NCI-H1436 treated with DMSO at 0.1 percent for 48 hours (cell line): ENCODE measurements at places on chromosomes 2 and 18.

DNA sequence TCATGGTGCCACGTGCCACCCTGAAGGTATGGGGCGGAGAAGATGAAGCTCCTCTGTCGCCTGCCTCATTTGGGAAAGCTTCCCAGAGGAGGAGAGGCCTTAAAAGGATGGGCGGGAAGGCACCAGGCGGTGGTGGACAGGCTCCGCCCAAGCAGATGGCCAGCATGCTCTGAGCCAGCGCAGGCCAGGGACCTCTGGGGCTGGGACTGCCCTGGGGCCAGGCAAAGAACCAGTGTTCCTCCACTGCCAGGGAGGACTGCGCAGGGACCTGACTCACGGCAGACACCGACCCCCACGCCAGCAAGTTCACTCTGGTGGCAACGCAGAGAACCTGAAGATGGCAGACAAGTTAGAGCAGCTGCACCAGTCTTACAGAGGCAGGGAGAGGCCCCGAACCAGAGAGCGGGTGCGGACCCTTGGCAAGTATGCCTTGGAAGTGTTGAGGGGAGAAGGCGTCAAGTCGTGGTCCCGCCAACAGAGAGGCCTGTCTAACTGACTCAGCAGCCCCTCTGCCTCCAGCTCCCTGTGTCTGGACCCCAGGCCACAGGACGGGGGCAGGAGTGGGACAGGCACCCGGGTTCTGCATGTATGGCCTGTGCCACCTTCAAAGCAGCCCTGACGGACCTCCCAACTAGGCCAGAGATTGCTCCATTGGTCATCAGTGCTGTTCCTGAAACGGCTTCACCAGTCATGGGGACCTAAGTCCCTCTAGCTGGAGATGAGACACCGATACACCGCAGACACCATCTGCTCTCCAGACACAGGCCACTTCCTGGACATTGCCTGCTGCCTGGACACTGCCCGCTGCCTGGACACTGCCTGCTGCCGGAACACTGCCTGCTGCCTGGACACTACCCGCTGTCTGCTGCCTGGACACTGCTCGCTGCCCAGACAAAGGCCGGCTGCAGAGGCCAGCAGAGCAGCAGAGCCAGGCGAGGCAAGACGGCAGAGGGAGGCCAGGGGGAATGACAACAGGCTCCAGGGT lies 124.7 kb downstream of the HDAC4 start:
- DNase-seq = no peak

GRCh38 chr2:118689456-118689855 lies 158.0 kb downstream of the EN1 start:
- no peak for DNase-seq

- no peak for DNase-seq
Observed at GRCh38 chr2:50902365-50902764, 129.6 kb downstream of the NRXN1 start.

DNA sequence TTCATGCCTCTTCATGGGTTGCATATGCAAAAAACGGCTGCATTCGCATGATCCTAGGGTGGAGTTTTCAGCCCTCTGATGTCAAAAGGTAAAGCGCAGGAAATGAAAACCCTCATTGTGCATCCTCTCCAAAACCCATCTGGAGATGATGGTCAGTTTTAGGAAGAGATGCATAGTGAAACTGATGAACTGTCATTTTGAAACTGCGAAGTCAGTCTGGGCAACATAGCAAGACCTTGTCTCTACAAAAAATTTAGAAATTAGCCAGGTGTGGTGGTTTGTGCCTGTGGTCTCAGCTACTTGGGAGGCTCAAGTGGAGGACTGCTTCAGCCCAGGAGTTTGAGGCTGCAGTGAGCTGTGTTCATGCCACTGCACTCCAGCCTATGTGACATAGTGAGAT lies 2.5 kb upstream of the TTLL4 start:
- no peak for DNase-seq

DNA sequence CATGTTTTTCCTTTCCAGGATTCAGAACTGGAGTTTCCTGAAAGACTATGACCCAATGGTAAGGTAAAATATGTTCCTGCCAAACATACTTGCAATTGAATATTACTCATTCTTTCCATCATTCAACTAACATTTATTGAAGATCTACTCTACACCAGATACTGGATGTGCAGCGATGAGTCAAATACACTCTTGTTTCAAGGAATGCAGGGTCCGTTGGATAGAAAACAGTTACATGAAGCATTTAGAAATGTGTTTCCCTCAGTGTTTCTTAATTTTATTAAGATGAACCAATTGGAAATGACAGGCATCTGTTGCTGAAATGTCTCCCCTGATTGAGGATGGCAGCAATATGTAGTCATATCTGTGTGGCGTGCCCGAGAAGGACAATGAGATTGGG lies 14.8 kb upstream of the SLC66A3 start:
- no peak for DNase-seq

DNA sequence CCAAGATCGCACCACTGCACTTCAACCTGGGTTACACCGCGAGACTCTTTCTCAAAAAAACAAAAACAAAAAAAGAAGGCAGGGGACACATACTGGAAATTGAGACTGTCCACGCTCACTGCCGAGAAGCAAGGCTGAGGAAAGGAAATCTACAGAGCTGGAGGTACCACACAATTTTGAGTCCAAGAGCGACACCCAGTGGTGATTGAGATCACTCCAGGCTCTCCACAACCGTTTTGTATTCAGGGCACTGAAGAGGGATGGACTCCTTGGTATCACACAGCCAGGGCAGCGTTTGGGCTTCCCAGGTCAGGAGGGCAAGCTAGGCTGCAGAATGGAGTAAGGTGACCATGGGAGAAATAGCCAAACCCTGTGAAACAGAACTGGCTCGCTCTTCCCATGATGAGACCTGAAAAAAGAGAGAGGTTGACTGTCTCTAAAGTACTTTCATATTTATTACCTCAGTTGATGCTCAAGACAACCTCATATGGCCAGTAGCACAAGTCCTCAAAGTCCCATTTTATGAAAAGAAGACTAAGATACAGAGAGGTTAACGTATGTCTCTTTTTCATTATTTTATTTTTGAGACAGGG lies 74.5 kb upstream of the YPEL5 start:
- peak; percentile 4 for DNase-seq

DNA sequence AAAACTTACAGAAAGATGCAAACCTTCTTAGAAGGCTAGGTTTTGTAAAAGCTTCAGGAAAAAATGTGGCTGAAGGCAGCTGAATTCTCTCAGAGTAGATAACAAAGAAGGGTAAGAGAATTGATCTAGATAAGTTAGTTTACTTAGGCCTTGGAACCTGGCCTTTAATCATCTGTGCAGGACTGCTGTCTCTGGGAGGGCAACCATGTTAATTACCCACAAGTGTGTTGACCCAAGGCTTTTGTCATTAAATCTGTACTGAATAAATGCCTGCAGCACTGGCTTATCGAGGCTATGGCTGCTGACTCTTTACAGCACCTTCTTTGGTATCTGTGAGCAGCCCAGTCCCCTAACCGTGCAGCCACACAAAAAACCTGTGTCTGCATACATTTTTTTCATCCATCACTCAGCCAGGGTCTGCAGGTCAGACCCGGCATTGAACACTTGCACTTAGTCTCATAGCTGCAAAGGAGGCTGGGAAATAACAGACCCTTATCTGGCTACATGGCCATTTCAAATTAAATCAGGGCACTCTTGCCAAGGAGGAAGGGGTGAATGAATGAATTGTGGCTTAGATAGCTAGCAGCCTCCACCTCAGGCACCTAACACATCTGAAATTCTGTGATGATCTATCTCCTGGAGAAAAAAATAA lies 120.2 kb upstream of the MSH2 start:
- DNase-seq = no peak

DNA sequence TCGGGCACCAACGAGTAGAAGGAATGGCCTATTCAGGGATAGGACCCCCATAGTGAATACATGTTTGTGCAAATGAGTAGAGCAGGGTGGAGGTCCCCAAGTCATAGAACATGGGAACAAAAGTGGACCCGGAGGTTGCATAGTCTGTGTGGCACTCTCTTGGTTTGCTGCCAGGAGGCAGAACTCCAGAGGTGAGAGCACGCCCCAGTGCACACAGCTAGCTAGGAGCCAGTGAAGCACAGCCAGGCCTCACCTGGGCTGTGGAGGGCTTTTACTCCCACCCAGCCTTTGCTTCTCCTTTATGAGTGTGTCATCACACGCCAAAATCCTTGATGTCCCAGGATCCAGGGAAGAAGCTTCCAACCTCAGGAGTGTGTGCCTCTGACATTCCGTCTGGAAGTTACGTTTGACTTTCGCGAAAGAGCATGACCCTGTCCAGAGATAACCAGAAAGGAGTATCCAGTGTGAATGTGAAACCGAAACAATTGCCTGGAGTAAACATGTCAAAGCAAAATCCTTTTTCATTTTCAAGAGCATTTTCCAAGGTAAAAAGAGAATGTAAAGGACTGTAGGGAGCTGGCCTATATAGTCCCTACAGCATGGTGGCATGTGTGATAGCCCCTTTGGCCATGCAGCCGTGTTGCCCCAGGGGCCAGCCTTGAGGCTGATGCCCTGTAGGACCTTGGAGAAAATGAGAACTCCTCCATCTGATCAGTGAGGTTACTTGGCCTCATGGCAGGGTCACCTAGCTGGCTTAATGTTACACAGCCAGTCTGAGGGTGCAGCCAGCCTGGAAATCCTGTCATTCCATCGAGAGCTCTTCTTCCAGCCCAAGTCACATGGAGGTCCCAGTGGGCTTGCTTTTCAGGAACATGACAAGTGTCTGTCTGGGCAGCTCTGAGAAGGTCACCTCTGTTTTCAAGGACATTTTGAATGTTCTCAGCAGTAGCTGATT lies 8.8 kb downstream of the TRIB2 start:
- no peak for DNase-seq

DNA sequence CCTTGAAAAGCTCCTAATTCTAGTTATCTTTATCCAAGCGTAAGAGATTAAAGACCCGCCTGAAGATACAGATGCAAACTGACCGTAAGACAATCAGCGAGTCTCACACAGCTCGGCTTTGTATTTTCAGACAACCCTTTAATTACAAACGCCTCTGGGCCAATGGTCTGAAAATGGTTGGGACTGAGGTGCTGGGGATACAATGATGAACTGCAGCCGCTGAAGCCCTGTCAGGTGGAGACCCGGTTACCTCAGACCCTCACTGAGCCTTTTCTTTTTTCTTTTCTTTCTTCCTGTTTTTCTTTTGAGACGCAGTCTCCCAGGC lies 715 bp upstream of the CFAP36 start:
- DNase-seq = no peak

DNA sequence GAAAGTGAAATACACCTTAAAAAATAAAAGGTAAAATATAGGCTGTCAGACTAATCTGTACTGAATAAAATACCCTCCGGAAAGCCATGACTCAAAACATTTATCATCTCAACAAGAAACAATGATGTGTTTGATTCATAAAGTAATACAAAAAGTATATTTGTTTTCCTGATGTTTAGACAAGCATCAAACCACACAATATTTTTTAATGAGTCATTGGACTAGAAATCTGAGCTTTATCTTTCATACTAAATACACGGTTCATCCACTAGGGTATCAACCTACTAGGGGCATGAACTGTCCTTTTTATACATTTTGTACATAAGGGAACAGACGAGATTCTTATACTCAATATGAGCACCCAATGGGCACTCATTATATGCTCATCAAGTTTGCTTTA lies 31.3 kb downstream of the CD226 start:
- DNase-seq = no peak

DNA sequence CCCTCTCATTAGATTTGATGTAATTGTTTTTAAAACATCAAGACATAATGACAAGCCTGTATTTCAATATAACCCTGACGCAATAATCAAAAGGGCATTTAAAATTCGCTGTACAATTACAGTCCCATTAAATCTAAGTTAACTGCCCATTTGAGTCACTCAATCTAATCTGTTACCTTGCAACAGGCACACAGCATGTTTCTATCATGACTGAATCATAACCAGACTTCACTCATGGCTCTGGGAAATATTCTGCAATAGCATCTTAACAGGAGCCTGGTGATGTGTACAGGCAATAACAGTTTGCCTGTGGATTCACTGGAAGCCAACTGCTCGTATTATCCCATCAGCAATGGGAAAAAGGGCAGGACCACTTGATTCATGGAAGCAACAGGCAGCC lies 142.3 kb upstream of the NCKAP5 start:
- DNase-seq = no peak

DNA sequence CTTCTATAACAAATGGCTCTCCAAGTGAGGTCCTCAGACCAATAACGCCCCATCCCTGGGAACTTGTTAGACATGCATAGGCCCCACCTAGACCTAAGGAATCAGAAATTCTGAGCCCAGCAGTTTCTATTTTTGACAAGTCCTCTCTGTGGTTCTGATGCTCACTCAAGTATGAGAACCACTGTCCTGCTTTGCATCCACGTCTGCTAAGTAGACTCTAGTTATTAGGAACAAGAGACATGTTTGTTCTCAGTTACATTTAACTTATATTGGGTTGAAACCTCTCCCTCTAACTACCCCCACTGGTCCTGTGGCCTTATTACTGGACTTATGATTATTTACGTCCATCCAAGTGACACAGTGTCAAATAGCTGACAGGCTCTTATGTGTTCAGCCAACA lies 70.3 kb downstream of the TMEM17 start:
- no peak for DNase-seq

GRCh38 chr18:62745089-62745751 lies 29.9 kb downstream of the PHLPP1 start:
- no peak for DNase-seq

DNA sequence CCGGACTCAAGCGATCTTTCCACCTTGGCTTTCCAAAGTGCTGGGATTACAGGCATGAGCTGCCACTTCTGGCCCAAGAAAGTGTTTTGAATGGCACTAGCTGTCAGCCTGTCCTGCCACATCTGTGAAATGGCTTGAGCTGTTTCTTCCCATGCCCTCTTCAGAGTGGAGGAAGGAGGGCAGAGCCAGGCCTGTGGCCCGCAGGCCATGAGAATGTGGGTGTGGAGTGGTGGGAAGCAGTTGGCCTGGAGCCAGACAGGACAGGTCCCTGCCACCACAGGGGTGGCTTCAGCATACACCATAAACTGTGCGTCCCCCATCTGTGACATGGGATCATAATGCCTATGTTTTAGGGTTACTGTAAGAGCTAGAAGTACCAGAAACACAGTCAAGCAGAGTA lies 6.5 kb downstream of the SLC66A3 start:
- no peak for DNase-seq

DNA sequence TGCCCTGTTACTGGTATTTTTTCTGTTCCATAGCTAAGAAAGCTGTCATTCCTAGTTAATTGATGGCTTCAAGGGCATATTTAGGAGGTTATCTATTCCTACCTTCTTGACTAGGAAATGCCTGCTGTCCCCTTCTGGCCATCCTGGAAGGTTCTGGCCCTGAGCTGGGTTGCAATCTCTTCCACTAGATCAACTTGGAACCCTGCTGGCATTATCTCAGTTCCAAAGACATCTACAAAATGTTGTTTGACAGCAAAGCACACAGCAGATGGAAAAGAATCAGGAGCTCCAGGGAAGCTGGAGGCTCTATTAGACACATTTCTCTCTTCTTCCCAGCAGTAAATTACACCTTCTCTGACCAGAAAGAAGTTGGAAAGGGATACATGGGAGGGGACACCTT lies 192.1 kb downstream of the ARHGAP28 start:
- no peak for DNase-seq
